ENCODE measurements at places on chromosomes 3 and 15.

DNA sequence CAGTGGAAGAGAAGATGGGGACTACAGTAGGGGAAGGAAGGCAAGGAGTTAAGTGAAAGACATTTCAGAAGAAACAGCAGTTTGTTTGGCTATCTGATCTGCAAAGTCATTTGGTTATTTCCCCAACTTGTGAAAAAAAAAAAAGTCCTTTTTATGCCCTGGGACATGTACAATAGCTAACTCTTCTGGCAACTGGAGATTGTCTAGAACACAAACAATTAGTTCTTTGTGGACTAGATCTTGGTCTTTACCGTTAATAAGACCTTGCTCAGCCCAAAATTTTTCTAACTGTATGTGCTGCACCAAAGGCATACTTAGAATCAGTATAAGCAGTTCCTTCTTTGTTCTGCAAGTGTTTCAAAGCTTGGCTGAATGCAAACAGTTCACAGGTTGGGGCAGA is 103.5 kb upstream of the NECTIN3 start:
- H3K36me3 ChIP-seq, result no peaks in the 10 kb centered on the region
- H3K4me1 ChIP-seq, result no peaks in the 10 kb centered on the region
- H3K27me3 ChIP-seq, result no peaks in the 10 kb centered on the region
- no peak overlapping the region for H3K4me3 ChIP-seq

DNA sequence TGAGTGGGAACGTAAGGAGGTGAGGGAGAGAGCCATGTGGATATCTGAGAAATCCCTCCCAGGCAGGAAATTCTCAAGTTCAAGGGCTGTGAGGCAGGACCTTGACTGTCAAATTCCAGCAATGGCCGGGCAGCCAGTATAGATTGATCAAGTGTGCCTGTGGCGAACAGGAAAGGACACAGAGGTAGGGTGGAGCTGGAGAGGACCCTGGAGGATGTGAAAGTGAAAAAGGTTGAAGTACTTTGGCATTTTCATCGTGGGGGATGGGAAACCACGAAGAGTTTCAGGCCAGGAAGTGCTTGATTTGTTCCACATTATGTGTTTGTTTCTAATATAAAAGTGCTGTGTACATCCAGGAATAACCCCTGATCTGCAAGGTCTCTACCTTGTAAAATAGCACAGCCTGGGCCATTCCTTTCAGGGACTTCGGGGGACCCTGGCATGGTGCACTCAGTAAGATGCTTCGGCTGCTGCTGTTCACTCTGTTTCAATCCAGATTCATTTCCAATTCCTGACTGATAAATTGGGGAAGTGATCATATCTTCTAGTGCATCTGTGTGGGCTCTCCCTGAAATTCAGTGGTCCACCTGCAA is 156.6 kb downstream of the MCTP2 start:
- peaks cover 10% of the 10 kb centered on the region for H3K4me1 ChIP-seq
- H3K27ac ChIP-seq, result peak overlapping the region; percentile 15
- H3K36me3 ChIP-seq, result no peaks in the 10 kb centered on the region
- H3K4me3 ChIP-seq, result no peak overlapping the region

DNA sequence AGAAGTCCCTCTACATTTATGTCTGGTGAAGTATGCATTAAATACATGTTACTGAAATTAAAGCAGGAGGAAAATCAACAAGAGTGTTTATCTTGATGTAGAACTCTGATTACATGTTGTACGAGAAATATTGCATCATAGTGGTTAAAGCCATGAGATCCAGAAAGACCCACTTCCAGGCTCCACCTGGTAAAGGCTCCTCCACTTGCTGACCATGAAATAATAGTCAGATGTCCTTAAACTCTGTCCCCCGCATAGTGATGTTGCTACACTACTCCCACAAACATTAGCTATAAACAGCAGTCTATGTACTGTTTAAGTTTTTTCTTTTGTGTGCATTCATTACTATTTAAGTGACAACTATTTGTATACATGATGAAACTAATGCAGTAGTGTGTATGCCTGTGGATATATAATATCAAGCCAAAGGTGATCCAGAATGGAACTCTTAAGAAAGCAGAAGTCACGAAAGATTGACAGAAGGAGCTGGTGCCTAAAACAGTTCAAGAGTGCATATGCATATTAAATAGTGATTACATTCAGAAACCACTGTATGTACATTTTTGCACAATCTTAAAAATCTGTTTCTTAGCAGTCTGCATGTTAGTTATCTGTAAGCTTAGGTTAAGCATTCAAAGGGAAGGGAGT is 264.4 kb upstream of the KCNMB2 start:
- no peak for DNase-seq
- H3K36me3 ChIP-seq, result no peaks in the 10 kb centered on the region
- no peaks in the 10 kb centered on the region for H3K4me1 ChIP-seq
- H3K27ac ChIP-seq, result no peak overlapping the region
- no peaks in the 10 kb centered on the region for H3K27me3 ChIP-seq

- H3K4me1 ChIP-seq, result no peaks in the 10 kb centered on the region
- no peak overlapping the region for H3K4me3 ChIP-seq
- H3K27ac ChIP-seq, result no peak overlapping the region
- no peak for DNase-seq
- H3K36me3 ChIP-seq, result no peaks in the 10 kb centered on the region
These were observed 1328.9 kb downstream of the ROBO2 start for GRCh38 chr3:78368636-78369345.

DNA sequence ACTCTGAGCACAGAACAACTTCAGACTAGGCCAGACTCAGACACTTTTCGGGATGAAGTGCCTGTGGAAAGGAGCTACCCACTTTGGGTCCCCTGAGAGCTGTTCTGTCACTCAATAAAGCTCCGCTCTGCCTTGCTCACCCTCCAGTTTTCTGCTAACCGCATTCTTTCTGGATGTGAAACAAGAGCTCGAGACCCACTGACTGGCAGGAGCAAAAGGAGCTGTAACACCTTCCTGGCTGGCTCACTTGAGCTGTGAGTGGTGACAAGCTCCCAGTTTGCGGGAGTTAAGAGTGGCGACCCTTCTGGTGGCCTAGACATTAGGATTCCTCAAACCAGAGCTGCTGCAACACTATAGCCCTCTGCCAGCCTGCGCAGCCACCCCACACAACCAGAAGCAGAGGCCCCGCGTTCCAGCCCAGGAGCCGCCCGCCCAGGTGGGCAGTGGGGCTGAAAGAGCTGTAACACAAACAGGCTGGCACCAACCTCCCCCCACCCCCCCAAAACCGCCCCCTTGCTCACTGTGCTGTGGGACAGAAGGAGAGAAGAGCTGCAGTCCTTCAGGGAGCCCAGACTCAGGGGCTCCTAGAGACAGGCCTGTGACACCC is 1178.1 kb upstream of the GBE1 start:
- no peak overlapping the region for H3K4me3 ChIP-seq
- no peaks in the 10 kb centered on the region for H3K36me3 ChIP-seq
- H3K27ac ChIP-seq, result peak overlapping the region; percentile 27
- peak; percentile 72 for DNase-seq
- no peaks in the 10 kb centered on the region for H3K27me3 ChIP-seq

GRCh38 chr3:61668317-61668864 is 107.0 kb downstream of the PTPRG start:
- DNase-seq, result no peak
- no peaks in the 10 kb centered on the region for H3K36me3 ChIP-seq
- H3K4me1 ChIP-seq, result 0 out of 2 replicates have a peak, but pooled peaks cover 4% of the 10 kb centered on the region

GRCh38 chr3:178508443-178508825 is 27.8 kb upstream of the KCNMB2 start:
- H3K4me3 ChIP-seq, result no peak overlapping the region
- DNase-seq, result no peak
- H3K27ac ChIP-seq, result no peak overlapping the region

- H3K36me3 ChIP-seq, result no peaks in the 10 kb centered on the region
- H3K4me1 ChIP-seq, result no peaks in the 10 kb centered on the region
- peak; percentile 33 for DNase-seq
These were observed 67.4 kb downstream of the CORO2B start for GRCh38 chr15:68646156-68646555.

DNA sequence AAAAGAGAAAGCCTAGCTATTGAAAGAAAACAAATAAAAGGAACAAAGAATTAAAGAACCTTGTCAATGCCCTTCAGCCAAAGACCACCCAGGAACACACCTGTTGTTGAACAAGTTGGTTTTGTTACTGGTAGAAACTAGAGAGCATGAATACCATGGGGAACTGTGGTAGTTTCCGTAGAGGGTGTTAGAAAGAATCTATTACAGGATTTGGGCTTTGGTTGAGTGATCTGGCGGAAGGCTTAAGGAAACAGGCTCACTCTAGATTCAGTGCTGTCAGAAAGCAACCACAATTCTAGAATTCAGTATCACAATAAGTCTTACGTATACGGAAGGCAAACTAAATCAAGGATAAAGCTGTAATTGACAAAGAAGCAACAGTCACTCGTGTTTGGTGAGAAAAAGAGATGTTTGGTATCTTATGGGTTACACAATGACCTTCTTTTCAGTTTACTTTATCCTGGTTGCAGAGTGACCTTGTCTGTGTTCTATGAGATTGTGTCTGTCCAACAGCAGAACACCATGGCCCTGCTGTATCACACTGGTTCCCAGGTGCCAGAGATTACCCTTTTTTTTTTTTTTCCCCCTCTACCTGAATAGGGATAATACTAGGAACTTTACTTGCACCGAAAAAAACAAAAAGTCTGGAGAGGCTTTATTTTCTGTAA is 265.9 kb downstream of the SHQ1 start:
- peak overlapping the region; percentile 8 for H3K4me3 ChIP-seq
- H3K27ac ChIP-seq, result peak overlapping the region; percentile 38
- DNase-seq, result peak; percentile 90
- peaks cover 21% of the 10 kb centered on the region for H3K4me1 ChIP-seq
- no peaks in the 10 kb centered on the region for H3K36me3 ChIP-seq
- H3K27me3 ChIP-seq, result no peaks in the 10 kb centered on the region

DNA sequence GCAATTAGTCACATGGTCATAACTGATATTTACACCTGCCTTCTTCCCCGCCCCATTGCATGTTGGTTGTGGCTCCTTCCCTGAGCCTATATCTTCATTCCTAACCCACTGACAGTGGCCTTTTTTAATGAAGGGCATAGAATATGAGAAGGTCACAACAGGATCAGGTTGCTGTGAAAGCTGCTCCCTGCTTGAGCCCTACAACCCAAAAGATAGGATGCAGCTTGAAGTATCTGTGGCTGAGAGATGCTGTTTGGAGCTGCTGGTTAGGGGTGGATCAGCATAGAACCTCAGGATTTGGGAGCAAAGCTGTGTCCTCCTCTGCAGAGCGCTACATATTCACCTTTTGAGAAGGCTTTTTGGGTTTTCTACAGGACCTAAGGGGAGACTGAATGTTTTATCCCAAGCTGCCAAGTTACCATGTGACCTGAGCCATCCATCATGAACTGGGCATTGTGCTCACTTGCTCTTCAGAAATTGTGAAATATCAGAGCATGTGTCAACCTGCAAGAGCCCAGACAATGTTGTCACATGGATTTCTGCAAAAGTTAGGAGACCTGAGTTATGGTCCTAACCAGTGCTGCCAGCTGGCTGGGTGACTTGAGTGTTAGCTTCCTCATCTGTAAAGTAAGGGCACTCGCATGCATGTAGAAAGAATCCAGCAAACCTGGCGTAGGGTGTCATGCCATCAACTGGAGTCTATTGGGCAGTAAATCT is 49.8 kb upstream of the ARL8B start:
- H3K36me3 ChIP-seq, result no peaks in the 10 kb centered on the region
- H3K27ac ChIP-seq, result no peak overlapping the region
- H3K4me1 ChIP-seq, result no peaks in the 10 kb centered on the region
- H3K4me3 ChIP-seq, result no peak overlapping the region
- DNase-seq, result no peak

DNA sequence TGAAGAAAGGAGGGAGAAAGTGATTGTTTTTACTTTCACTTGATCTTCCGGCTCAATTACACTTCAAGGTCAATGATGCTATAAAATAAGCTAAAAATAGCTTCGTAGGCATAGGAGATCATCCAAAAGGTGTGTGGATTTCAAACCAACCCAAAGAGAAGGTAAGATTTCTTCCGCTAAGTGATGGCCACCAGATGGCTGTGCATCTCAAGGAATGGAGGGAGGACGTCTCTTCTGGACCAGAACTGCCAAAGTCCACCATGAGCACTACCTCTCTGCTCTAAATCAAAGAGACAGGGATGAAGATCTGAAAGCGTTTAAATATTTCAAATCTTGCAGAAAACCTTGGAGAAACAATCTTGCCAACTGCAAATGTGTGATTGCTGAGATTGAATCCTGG is 199.1 kb upstream of the ZPLD1 start:
- no peak for DNase-seq
- H3K4me3 ChIP-seq, result no peak overlapping the region
- no peak overlapping the region for H3K27ac ChIP-seq
- H3K36me3 ChIP-seq, result no peaks in the 10 kb centered on the region
- H3K4me1 ChIP-seq, result no peaks in the 10 kb centered on the region
- H3K27me3 ChIP-seq, result no peaks in the 10 kb centered on the region

GRCh38 chr3:161275919-161276318 is 54.8 kb downstream of the NMD3 start:
- DNase-seq, result no peak
- H3K36me3 ChIP-seq, result no peaks in the 10 kb centered on the region
- H3K4me1 ChIP-seq, result no peaks in the 10 kb centered on the region

- H3K27me3 ChIP-seq, result no peaks in the 10 kb centered on the region
- DNase-seq, result no peak
- H3K4me3 ChIP-seq, result no peak overlapping the region
- no peak overlapping the region for H3K27ac ChIP-seq
These were observed 30.1 kb downstream of the SCG5 start for GRCh38 chr15:32671339-32672325.

- H3K27ac ChIP-seq, result no peak overlapping the region
- no peak for DNase-seq
- H3K27me3 ChIP-seq, result no peaks in the 10 kb centered on the region
- H3K4me3 ChIP-seq, result no peak overlapping the region
- no peaks in the 10 kb centered on the region for H3K36me3 ChIP-seq
- no peaks in the 10 kb centered on the region for H3K4me1 ChIP-seq
These were observed 16.2 kb upstream of the RPL24 start for GRCh38 chr3:101702726-101703125.

DNA sequence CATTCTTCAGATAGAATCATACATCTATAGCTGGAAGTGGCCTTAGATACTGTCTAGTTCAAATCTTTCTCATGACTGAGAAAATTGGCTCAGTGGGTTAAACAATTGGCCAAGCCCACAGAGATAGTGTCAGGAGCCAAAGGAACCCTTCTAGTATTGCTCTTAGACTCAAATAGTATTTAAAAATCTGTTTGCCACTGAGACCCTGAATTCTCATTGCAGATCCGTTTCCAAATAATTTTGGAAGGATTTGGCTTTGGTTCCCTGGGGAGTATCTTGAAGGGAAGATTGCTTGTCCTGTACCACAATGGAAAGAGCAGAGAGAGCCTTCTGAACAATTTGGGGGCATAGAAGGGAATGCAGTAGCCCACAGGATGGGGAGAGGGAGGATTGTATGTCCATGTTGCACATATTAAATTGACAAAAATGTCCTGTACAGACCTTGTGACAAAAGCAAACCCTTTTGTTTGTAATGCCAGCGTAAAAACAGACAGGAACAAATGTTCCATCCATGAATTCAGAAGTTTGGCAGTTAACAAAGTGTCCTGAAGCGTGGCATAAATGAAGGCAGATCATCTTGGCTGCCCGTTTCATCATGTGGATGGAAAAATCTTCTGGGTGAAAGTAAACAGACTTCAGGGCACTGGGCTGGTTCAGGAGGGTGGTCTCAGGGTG is 156.4 kb upstream of the RASGRP1 start:
- no peak overlapping the region for H3K27ac ChIP-seq
- H3K4me3 ChIP-seq, result no peak overlapping the region
- H3K4me1 ChIP-seq, result no peaks in the 10 kb centered on the region
- no peak for DNase-seq

GRCh38 chr3:136728918-136729317 is 23.3 kb downstream of the STAG1 start:
- H3K4me1 ChIP-seq, result no peaks in the 10 kb centered on the region
- H3K27ac ChIP-seq, result peak overlapping the region; percentile 26
- DNase-seq, result peak; percentile 34
- H3K36me3 ChIP-seq, result no peaks in the 10 kb centered on the region

Data from SJCRH30 (cell line).